Left hindlimb (tissue), 1 donor: ENCODE measurements at places on chromosomes 4 and X.

DNA sequence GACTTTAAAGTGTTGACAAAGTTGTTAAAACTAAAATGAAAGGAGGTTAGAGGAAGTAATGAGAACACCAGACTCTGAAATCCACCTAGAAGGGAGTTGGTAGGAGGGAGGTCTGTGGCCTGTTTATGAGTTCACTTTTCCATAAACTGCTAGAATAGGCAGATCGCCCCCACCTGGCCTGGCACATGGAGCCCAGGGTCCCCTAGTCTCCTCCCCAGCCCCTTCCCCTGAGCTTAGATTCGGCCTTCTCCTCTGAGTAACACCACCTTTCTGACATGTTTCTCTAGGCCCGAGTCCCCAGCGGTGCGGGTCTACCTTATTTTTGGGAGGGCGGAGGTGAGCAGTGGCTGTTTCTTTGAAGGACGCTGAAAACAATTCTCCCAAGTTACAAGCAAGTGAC is 54.5 kb upstream of the FAT1 start:
- DNase-seq: no peak

GRCh38 chrX:129599996-129600395 is 54.8 kb downstream of the APLN start:
- no peak for DNase-seq

- no peak for DNase-seq
Observed at GRCh38 chr4:154414796-154415195, 76.8 kb downstream of the DCHS2 start.

- no peak for DNase-seq
Observed at GRCh38 chr4:137614491-137614890, 82.2 kb upstream of the PCDH18 start.

DNA sequence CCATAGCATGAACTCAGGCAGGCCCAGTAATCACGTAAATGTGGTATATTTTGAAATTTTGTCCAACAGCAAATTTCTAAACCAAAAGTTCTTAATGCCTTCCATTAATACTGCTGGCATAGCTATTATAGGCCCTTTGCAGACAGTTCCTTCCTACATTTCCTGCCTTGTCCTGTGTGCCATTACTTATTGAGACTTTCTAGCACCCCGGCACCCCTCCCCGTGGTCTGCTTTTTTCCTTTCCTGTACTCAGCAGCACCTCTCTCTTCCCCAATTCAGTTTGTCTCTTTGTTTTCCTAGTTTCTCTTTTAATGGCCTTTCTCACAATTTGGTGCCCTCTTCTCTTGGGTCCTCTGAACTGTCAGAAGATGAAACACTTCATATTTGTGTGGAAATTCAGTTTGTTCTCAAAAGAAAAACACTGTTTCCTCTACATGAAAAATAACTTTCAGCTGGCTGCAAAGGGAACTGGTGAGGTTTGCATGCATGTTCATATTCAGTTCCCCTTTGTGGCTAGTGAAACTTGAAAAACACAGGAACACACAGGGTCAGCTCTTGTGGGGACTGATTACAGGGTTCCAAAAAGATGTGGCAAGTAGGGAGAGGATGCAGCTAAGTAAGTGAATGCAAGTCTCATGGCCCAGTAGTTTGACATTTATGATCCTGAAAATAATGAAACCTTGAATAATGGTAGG is 17.1 kb downstream of the GPR34 start:
- DNase-seq: no peak

- DNase-seq: no peak
Observed at GRCh38 chrX:154022108-154022507, 2.4 kb upstream of the IRAK1 start.

GRCh38 chr4:109562457-109563239 is 2.6 kb downstream of the MCUB start:
- no peak for DNase-seq

DNA sequence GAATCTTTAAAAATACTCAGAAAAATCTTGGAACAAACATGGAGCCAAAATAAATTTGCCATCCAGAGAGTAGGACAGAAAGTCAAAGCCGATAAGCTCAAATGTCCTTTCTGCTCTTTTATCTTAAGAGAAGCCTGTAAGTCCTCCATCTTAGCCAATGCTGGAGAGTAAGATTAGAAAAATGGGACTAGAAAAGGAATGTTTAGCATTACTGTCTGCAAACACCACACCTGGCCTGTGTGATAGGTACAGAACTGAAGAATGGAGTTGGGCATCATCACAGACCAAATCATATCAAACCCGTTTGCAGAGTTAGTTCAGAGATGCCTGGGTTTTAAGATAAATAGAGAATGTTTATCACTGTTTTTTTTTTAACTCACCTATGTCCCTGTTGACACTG is 10.5 kb upstream of the SLC39A8 start:
- no peak for DNase-seq

DNA sequence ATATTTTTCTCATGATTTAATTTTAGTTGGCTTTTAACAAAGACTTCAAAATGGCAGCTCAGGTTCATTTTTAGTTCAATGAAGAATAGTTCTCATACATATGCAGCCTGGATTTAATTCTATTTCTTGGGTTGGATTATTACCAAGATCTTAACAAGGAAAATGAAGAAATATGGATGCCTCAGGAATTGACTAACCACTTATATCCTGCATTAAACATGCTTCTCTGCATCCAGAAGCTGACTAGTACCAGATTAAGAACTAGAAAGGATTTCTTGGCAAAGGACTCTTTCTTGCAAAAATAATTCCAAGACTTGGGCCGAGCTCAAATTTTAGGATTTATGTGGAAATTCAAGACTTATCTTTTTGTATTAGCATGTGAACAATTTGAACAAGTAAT is 5.6 kb upstream of the KLHL2 start:
- DNase-seq: no peak

GRCh38 chr4:6248394-6248793 is 21.3 kb upstream of the WFS1 start:
- DNase-seq: no peak

DNA sequence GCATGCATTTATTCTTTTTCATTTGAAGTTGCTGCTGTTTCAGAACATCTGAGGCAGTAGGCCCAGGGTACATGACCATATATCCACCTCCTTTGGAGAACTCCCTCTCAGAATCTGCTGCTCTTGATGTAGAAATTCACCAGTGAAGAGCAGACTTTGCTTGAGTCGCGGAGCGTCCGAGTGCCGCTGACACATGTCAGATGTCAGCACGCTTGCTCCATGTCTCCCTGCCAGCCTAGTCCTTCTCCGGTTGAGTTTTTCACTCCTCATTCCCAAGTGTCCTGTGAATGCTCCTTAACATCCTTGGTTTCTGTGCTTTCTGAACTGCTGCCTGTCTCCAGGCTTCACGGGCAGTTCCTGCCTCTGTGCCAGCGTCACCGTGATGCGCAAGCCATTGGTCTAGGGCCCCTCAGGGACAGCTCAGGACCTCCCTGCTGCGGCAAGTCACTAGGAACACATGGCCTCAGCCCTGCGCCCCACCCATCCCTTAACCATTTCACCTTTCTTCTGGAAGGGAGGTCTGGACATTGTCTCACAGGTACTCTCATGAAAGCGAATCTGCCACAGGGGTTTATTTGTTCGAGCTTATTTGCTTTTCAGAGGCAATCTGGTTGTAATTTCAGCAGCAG is 93.1 kb upstream of the RBPJ start:
- no peak for DNase-seq

GRCh38 chr4:38101563-38101962 is 141.4 kb downstream of the PTTG2 start:
- no peak for DNase-seq

- no peak for DNase-seq
Observed at GRCh38 chr4:19324184-19324583, 927.5 kb upstream of the SLIT2 start.

- no peak for DNase-seq
Observed at GRCh38 chr4:52507774-52508173, 151.3 kb downstream of the USP46 start.

- no peak for DNase-seq
Observed at GRCh38 chr4:59200992-59201391, 1999.1 kb upstream of the ADGRL3 start.

DNA sequence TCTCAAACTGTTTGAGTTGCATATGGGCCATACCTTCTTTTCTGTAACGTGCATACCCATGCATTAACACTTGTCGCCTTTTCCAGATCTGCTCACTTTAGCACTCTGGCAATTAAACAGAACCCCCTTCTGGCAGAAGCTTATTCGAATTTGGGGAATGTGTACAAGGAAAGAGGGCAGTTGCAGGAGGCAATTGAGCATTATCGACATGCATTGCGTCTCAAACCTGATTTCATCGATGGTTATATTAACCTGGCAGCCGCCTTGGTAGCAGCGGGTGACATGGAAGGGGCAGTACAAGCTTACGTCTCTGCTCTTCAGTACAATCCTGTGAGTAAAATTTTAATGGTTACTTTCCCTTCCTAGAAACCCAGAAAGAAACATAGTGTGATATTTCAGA is 4.8 kb downstream of the OGT start:
- DNase-seq: no peak

- no peak for DNase-seq
Observed at GRCh38 chr4:158903079-158903456, 134.2 kb downstream of the FNIP2 start.

DNA sequence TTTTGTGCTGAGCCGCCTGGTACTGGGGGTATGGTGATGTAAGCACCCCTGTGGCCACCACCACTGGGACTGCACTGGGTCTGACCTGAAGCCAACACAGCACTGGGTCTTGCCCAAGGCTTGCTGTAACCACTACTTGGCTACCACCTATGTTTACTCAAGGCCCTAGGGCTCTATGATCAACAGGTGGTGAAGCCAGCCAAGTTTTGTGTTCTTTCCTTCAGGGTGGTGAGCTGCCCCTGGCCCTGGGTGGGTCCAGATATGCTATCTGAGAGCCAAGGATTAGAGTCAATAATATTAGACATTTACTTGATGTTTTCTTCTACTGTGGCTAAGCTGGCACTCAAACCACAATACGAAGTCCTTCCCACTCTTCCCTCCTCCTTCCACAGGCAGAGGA is 55.1 kb upstream of the PAGE4 start:
- DNase-seq: no peak

DNA sequence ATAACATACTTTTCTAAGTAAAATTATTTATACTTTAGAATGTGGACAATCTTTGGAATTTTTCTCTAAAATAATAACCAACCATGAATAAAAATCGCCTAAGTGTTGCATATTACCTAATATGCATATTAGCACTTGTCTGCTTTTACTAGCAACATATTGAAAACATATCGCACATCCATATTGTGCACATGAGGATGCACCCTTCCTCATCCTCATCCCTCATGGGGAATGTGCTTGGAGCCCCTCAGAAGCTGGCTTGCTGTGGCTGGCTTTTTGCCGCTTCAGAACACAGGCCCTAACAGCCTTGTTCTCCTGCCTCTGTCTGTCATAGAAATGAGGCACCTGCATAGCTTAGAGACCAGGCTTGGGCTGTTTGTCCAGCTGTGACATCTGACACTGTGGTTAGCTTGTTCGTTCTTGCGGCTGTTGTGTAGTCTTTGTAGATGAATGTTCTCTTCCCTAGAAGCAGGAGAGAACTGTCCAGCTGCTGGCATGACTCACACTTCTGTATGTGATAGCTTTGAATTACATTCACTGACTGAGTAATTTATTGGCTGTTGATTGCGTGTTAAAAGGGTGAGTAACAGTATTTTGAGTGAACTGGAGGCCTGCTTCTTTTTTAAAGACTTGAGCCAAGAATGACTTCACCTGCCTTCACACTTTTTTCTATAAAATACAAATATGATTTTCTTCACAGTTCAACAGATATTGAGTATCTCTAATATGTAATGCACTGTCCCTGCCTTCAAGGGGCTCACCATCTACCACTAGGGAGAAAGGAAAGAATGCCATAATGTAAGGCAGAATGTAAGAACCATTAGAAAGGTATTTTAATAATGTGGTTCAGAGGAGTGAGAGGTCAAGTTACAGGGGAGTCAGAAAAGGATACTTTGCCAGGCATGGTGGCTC is 81.9 kb downstream of the HMGB2 start:
- DNase-seq: peak; percentile 72

- no peak for DNase-seq
Observed at GRCh38 chr4:175875993-175876771, 64.1 kb upstream of the GPM6A start.

DNA sequence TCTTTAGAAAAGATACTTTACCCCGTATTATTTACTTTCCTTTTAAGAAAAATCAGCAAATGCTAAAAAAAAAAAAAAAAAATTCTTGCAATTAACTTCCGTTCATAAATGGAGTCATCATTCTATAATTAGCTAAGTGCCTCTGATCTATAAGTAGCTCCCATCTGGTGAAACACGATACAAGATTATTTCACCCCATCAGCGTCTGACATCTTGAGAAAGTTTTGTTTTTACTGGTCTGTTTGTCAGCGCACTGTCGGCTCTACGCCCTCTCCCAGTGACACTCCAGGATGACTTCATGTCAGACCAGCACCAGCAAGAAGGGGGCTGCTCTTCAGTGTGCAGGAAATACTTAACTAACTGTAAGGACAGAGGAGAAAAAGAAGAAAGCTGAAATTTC is 108.3 kb downstream of the AFAP1 start:
- no peak for DNase-seq

GRCh38 chrX:53445977-53446376 is 11.8 kb upstream of the HSD17B10 start:
- no peak for DNase-seq

- DNase-seq: no peak
Observed at GRCh38 chr4:125705681-125706080, 390.9 kb downstream of the FAT4 start.

DNA sequence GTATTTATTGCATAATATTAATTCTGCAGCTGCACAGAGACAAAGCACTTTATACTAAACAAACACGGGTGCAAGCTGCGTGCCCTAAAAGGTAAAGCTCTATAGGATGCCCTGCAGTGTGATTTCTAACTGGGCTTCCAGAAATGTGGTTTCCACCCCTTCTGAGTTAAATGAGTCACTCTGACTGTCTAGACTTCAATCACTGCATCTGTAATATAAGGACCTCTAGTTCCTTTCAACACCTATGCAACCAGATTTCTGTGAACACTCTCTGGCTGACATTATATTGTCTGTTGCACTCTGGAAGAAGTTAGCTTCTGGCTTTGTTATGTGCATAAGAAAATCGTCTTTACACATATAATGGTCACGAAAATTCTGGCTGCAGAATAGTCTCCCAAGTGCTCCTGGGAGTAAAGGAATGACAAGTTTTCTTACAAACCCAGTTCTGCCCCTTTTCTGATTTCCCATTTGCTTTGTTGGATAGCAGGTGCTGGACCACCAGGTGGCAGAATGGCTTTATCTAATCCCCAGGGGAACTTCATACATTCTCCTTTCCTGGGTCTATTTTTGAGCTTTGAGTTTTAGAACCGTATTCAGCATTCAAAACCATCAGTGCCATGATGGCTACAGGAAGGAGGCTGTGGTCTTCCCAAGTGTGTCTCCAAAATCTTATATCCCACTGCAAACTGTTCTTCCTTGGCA is 842.2 kb downstream of the STIM2 start:
- no peak for DNase-seq

GRCh38 chr4:2251795-2252529 is 9.9 kb downstream of the MXD4 start:
- no peak for DNase-seq
